ENCODE measurements at places on chromosomes 6 and 20.

DNA sequence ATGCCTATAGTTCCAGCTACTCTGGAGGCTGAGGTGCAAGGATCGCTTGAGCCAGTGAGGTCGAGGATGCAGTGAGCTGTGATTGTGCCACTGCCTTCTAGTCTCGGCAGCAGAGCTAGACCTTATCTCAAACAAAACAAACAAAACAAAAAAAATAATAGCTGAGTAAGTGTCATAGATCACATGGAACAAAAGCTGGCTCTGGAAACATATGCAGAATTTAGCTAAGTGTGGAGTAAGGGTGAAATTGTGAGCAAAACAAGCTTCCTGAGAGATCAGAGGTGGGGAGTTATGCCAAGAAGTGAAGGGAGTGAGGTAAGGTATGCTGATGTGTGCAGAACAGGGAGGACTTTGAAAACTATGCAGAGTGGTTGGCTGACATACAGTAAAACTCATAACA, 18.7 kb downstream of the SGK1 start:
- DNase-seq, result no peak

DNA sequence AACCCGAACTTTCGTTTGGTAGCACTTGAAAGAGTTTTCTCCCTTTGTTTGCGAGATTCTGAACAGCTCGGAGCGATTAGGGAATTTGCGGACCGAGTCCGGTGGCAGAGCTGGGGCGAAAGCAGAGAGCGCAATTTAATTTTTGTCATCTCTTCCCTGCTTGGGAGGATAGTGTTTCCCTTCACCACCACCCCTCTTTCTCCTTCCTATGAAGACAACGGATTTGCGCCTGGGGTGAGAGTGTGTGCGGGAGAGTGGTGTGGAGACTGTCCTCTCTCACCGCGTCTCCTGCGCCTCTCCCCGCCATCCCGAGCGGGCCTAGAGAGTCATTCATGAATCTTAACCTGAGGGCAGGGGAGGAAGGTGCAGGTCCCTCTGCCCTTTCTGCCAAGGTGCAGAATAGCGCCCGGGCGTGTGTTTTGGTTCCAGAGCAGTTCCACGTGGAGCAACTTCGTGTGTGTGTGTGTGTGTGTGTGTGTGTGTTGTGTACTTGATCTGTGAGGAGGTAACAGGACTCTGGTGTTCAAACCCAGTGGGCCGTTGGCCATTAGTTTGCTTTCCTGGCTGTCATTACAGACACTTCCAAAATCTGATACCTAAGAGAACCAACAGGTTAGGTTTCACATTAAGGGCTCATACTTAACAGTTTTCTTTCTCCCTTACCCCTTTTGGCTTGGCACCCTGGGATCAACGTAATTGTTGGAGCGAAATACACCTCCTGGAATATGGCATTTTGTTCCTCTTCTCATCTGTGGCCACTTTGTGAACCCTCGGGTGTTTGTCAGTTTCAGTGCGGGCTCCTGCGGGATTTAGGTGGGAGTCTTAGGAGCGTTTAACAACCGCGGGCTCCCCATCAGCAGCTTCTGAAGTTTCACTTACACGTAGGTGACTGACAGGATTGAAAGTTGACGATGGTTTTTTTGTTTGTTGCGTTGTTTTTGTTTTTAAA, 1.8 kb downstream of the EYA4 start:
- DNase-seq, result no peak

GRCh38 chr6:143060806-143061596, at the start of gene AIG1:
TSS of gene AIG1 (plus strand) at chr6:143060889. CDS start at chr6:143060926, 37 bp downstream.
- DNase-seq, result peak; percentile 64

DNA sequence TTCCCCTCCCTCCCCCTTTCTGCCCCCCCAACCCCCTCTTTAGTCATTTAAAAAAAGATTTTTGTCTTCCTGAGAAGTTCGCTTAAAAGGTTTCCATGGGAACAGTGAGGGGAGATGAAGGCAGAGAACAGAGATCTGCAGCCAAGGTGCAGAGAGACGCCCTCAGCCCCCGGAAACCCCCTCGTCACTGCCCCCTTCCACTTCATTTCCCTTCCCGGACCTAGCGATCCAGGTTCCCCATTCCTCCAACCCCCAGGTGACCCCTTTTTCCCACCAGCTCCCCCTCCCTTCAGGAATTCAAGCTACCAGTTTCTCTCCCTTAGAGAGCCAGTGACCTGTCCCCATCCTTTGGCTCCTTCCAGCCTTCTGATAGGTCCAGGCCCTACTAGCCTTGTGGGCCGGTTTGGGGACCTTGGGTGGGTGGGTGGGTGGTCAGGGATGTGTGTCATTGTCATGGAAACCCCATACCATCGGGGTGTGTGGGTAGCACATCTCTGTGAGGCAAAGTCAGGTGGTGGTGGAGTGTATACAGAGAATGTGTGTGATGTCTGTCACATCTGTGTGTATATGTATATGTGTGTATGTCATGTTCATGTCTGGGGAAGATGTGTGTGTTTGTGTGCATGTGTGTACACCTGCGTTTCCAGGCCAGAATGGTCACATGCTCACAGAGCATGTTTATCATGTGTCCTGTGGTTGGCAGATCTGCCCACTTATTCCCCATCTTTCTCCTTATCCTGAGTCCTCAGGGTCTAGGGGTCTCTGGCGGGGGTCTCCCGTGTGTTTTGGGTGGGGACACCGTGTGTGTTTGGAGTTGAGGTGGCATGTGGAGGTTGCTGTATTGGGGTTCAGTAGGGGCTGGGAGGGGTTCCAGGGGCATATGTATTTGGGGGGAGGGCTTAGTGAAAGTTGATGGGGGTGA, 7.0 kb downstream of the SYNGAP1 start:
- no peak for DNase-seq

GRCh38 chr6:101113468-101114260, 232.5 kb upstream of the ASCC3 start:
- DNase-seq, result no peak

DNA sequence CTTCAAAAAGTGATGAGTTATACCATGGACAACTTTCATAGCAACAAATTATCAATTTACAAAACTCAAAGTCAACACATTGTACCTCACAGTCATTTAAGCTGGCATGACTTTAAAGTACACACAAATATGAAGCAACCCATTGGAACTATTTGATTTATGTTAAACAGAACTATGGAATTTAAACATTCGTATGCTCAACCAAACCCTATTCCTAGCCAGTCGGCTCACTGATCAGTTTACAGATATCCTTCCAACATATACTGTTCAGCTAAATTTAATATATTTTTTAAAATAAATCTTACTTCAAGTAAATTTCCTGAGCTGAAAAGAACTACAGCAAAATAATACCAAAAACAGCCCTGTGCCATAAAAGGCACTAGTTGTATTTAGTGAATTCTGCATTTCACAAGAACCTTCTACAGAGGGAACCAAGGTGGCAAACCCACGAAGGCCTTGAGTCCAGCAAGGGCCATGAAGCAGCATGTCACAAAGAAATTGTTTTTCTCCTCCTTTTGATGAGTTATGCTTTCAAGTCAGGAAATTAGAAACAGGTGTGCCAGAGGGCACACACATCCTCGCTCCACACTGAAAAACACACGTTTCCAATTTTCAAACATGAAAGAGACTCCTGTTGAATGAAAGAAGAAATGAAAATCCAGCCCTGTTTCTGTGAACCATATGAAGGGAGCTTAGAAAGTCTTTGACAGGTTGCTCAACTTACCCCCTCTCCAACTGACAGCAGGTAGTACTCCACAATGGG, 122.8 kb downstream of the TASP1 start:
- peak; percentile 21 for DNase-seq

GRCh38 chr6:24157886-24158285, 31.9 kb downstream of the NRSN1 start:
- no peak for DNase-seq

GRCh38 chr6:89940225-89941027, 46.2 kb downstream of the GJA10 start:
- peak; percentile 59 for DNase-seq

- DNase-seq, result peak; percentile 38
These were observed 108.7 kb downstream of the NCOA3 start for GRCh38 chr20:47610247-47610944.

All from thymus (tissue), 14 donors.